ENCODE measurements at places on chromosomes 4 and X.

GRCh38 chr4:77471821-77472495 is 133.7 kb upstream of the CXCL13 start:
- DNase-seq: no peak

DNA sequence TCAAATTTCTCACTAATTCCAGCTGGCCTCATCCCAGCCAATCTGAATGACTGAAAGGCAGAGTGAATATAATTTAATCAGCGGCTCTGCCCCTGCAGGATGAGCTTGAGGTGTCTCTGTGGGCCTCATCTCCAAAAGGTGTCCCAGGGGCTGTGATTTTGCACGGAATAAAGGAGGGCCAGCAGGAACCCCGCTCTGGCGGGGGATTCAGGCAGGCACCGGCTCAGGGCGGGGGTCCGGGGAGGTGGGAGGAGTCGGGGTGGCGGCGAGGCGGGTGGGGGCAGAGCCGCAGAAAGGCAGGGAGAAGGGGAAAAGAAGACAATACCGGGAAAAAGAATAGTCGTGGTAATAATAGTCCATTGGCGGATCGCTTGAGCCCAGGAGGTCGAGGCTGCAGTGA is 16.0 kb upstream of the ERCC6L start:
- no peak for DNase-seq

DNA sequence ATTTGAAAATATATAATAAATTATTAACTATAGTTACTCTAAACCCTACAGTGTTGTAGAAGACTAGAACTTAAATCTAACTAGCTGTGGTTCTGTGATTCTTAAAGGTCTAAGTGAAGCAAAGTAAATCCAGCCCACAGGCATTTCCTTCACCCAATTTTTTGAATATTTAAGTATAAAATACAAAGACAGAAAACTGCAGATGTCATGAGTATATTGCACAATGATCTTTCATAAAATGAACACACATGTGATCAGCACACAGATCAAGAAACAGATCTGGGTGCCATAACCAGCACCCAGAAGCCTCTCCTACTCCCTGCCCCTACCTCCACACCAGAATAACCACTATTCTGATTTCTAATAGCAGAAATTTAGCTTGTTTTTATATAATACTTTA is 82.9 kb downstream of the CAMK2D start:
- DNase-seq: no peak

DNA sequence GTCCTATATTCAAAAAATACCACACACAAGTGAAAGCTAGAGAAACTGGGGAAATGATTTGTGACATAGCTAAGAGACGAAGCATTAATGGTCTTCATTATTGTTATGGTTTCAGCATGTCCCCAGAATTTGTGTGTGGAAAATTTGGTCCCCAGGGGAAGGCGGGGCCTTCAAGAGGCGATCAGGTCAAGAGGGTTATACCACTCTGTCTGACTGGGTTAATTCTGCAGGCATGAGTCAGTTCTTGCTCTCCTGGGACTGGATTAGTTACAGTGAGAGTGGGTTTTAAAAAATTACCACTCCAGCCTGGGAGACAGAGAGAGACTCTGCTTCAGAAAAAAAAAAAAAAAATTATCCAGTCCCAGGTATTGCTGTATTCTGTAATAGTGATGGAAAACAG is 2.1 kb upstream of the MTNR1A start:
- no peak for DNase-seq

DNA sequence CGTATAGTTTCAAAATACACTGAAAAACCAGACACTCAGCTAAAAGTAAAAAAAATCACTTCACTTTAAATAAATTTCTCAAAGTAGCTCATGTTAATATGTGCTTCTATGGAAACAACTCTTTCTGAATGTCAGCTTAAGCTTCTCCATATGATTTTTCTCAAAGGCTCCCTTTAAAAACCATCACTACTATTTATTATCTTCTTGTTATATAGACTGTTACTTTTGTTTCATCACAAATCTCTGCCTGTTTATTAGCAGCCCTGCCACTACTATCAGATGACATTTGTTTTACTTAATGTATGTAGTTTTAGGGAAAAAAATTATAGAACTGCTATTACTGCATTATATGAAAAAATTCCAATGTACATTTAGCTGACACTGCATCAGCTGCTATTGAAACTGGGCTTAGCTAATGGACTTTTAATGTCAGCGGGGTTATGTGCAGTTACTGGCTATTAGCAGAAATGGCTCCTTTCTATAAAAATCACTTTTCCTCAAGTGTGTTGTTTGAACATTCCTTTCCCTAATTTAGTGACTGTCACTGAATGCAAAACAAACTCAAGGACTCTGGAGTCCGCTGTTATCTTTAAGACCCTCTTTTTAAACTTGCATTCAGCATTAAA is 10.8 kb downstream of the UNC5C start:
- DNase-seq: no peak

- DNase-seq: no peak
Observed at GRCh38 chr4:124060261-124060918, 652.1 kb downstream of the ANKRD50 start.

DNA sequence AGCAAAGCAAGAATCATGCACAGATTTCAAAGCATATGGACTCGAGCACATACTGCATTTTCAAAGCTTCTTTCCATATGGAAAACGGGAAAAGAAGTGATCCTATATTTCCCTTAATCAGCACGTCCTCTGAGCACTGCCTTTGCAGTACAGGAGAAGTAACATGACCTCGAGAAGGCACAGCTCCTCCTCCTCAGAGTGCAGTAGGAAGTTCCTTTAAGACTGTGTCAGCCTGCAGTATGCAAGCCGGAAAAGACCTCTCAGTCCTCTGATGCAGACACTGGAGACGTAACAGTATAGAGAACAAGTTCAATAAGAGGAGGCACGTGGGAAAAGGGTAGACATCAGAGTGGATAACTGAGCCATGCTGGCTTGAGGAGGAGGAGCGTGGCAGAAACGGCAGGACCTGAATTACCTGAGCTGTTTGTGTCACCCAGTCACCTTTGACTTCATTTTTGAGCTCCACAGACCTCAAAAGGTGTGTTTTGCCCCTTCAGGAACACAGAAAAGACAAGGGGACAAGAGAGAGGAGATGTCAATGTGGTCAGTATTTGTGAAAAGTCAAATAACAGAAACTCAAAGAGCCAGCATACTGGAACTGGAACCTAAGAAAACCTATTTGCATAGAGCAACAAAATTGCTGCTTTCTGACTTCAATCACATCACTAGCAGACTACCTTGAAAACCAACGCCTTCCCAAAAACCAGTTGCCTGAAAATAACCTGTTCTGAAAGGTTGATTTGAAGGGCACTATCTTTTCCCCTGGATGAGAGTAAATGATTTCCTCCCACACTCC is 20.8 kb downstream of the IRF2 start:
- no peak for DNase-seq

- no peak for DNase-seq
Observed at GRCh38 chr4:7060346-7061150, 7.3 kb downstream of the GRPEL1 start.

GRCh38 chr4:98181809-98182208 is 38.5 kb upstream of the STPG2 start:
- no peak for DNase-seq

DNA sequence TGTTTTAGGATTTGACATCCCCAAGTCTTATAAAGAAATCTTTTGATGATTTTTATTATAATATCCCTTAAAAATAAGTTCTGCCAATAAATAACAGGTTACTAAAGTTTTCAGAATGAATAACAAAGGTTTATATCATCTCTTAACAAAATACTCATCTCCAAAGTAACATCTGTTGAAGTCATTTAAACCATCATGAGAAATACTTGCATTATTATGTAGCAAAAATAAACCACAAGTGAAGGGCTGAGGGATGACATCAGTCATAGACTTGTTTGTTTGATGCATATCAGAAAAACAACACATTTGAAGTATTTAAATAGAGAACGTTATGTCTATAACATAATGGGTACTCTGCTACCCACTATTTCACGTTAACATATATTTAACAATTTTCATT is 114.9 kb downstream of the SPOCK3 start:
- DNase-seq: no peak

DNA sequence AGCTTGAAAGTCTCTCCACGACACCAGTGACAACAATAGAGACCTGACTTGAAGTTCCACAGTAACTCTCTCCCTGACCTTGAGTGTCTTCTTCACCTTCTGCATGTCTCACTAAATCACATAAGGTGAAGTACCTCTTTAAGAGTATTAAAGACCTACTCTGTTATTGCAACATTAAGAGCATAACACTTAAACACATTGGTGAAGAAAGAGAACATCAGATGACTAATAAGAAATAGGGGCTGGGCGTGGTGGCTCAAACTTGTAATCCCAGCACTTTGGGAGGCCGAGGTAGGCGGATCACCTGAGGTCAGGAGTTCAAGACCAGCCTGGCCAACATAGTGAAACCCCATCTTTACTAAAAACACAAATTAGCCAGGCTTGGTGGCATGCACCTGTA is 33.9 kb upstream of the MAPK10 start:
- no peak for DNase-seq

GRCh38 chr4:23930750-23931488 is 41.1 kb upstream of the PPARGC1A start:
- DNase-seq: peak; percentile 95

GRCh38 chr4:47675806-47676205 is 162.1 kb downstream of the CORIN start:
- no peak for DNase-seq

- DNase-seq: no peak
Observed at GRCh38 chrX:152638443-152638904, 779 bp downstream of the GABRQ start.

DNA sequence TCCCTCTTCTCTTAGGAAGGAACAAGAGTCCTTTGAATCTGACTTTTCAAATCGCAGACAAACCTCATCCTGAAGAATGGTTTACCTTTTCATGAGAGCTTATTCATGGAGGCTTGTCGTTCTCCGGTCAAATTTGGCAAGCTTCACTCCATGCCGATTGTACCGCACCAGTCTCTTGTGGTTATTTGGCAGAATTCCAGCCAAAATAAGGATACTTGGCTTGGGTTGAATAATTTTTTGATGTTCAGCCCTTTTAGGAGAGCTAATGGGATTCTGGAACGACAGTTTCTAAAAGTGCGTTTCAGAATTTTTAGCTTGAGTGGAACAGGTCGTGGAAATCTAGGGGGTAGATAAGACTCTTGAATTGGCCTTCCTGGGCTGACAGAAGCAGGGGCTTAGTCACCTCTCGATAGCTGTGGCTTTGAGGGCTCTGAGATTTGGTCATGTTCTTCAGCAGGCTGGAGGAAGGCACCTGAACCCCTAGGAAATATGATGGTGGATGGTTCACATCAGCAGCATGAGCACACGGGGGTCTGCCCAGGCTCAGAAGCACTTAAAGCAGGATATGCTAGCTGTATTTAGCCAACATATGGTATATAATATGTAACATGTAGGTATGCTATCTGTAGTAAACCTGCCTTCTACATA is 1.5 kb downstream of the KLHL2 start:
- no peak for DNase-seq
